ENCODE measurements at places on chromosomes 3 and 15.

DNA sequence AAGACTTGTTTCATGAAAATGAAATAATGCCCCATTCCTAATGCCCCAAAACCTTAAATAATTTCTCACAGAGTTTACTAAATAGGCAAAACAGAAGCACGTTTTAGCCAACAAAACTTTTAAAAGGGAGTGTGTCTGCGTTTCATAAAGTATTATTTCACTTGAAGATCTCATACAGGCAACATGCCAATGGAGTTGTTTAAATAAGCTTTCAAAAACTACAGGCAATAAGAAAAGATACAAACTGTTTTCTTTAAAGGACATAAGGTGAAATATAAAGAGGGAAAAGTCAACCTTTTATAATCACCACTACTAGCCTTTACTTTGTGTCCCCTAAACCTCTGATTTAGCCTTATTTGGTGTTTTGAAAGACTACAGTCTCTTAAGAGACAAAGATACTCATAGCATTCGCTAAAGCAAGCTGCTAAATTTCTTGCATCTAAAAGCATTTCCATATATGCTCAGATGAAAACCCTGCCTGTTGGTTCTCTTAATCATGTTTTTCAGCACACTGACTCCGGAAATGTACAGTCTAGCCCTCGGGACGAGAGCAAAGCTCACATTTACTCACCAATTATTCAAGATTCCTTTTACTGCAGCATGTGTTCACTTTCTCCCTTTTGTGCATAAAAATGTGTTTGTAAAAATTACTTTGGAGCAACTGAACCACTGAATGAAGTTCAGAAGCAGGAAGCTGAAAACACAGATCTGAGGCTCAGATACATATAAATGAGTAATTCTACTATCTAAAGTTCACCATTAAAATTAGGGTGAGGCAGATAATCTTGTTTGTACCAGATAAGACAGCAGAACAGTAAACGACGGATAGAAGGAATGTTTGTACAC, 119.0 kb downstream of the GOLIM4 start:
- DNase-seq = no peak

DNA sequence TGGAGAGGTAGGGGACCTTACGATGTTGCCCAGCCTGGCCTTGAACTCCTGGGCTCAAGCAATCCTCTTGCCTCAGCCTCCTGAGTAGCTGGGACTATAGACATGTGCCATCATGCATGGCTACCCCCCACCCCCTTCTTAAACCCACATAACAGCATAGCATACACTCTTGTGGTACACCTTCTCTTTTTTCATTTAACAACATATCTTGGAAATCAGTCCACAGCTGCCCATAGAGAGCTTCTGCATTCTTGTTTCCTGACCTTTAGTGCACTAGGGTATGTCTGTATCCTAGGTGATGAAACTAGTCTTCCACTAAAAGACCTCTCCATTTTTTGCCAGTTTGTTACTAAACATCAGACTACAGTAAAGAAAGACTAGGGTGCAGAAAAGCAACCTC, 33.0 kb downstream of the SLC28A1 start:
- DNase-seq = no peak

GRCh38 chr15:87564681-87565080, 691.9 kb downstream of the NTRK3 start:
- no peak for DNase-seq

- no peak for DNase-seq
Observed at GRCh38 chr3:123150449-123151215, 51.1 kb upstream of the SEC22A start.

- DNase-seq = peak; percentile 12
Observed at GRCh38 chr3:17581421-17582080, 160.9 kb downstream of the TBC1D5 start.
